ENCODE measurements at places on chromosomes 12 and 14.

GRCh38 chr12:71947645-71948105 lies 9.0 kb downstream of the TPH2 start:
- DNase-seq, result no peak

GRCh38 chr14:36756226-36756625 lies 94.6 kb downstream of the PAX9 start:
- no peak for DNase-seq

- no peak for DNase-seq
Observed at GRCh38 chr14:57508756-57509155, 15.1 kb upstream of the CCDC198 start.

GRCh38 chr14:78154827-78155226 lies 15.3 kb upstream of the NRXN3 start:
- DNase-seq, result no peak

GRCh38 chr14:93980456-93981201 lies 4.3 kb upstream of the ASB2 start:
- DNase-seq, result no peak

GRCh38 chr14:69673578-69674305 lies 62.3 kb downstream of the SUSD6 start:
- no peak for DNase-seq

DNA sequence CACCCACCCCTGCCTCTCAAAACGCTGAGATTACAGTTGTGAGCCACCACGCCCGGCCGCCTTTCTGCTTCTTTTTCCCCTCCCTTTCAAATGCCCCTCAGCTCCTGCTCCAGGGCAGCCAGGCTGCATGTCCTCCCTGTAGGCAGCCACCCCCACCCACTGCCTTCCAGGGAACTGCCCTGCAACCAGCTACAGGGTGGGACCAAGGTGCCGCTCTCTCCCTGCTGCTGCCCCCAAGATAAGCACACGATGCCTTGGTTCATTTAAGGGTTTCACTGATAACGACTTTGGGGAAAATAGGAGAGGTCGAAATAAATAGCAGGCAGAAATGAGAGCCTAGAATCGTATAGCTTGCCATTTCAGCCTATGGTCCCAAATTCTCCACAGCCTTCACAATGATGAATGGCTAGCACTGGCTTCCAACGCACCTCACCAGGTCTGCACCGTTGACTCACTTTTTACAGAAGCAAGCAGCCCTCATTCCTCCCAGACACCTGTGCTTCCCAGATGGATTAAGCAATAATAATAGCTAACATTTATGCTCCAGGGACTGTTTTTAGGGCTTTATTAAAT lies 40.7 kb downstream of the ATG14 start:
- no peak for DNase-seq

DNA sequence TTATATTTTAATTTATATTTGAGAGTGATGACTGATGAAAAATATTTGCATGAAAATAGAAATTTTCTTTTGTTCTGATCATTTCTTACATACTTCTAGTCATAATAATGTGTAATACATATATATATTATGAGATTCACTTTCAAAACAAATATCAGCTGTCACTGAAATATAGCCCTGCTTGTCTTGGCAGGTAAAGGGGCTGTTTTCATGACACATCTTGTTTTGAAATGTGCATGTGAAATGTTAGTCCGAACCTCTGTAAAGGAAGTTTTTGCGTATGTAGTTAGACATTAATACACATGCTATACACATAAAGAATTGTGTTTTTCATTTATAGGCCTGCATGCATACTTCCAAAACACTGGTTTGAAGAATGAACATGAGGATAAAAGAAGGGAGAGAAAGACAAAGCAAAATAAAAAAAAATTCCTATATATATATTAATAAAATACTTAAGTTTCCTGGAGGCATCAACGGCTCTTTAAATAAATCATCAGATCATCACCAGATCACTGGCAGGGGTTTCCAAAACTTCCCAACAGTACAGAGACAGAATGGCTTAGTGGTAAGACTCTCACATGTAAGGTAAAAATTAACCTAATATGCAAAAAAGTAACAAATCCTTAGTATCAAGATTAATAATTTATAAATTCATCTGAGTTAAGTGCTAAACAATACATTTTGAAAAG lies 60.1 kb downstream of the SEL1L start:
- no peak for DNase-seq

DNA sequence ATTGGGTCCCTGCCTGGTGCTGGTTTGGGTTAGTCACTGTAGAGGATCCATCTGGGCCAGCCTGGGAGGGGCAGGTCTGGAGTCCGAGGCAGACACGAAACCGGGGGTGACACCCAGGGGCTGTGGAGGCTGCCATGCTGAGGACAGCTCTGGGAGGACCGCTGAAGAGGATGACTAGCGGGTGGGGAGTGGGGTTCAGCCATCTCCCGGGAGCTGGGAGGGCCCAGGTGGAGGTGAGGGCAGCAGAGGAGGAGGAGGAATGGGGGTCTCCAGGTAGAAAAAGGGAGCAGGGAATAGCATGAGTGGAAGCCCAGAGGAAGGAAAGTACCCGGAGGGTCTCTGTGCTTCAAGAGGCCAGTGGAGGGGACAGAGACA lies 4.0 kb upstream of the DIO3 start:
- no peak for DNase-seq

Data from activated effector memory CD4-positive, alpha-beta T cell treated with Interleukin-2 at 50 U/mL for 16 hours (primary cell).